ENCODE measurements at places on chromosomes 2 and 18.
A peak's percentile ranks its signal among the peaks of the same experiment; 100 is the strongest.

GRCh38 chr18:70029163-70029562 is 81.5 kb upstream of the CD226 start:
- no peak for DNase-seq

DNA sequence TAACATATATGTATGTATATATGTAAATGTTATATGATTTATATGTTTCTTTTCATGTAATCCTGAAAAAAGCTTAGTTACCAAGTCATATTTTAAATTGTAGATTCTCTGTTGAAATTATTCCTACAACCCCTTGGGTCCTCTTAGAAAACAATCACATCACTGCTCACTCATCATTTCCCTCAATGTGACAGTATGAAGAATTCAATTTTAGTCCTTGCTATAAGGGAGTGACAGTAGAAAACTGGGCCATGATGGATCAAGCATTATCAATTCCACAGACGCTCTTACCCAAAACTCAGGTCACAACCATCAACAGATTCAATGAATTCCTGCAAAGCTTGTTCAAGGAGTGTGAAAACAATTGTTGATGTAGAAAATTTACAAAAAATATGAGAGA is 1389.5 kb upstream of the ACVR2A start:
- no peak for DNase-seq

DNA sequence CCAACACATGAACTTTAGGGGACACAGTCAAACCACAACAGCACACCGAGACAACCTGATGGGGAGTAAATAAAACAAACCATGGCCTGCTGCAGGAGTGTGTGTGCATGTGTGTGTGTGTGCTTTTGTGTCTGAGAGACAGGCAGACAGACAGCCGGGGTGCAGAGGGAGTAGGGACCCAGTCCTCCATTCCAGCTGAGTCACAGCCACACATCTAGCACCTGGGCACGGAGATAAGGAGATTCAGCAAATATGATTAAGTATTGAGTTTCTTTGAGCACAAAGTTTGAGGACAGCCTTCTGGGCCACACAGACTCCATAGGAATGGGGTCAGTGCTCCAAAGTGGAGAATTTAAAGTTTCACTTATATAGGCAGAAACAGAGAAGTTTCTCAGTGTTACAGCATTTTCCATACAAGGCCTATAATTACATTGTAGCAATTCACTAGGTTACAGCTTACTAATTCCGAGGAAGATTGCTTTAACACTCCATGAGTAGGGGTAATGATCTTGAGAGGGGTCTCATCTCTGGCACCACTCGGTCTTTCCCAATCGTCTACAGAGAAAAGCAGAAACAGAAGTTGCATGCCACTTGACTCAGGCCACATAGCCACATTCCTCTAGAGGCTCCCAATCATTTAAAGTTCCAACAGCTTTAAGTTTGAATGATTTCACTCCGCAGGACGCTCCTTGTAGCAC is 30.8 kb upstream of the PRLH start:
- DNase-seq = no peak

- no peak for DNase-seq
Observed at GRCh38 chr2:844715-845114, 105.9 kb upstream of the SNTG2 start.

GRCh38 chr2:41989501-41990180 is 58.2 kb upstream of the PKDCC start:
- no peak for DNase-seq

DNA sequence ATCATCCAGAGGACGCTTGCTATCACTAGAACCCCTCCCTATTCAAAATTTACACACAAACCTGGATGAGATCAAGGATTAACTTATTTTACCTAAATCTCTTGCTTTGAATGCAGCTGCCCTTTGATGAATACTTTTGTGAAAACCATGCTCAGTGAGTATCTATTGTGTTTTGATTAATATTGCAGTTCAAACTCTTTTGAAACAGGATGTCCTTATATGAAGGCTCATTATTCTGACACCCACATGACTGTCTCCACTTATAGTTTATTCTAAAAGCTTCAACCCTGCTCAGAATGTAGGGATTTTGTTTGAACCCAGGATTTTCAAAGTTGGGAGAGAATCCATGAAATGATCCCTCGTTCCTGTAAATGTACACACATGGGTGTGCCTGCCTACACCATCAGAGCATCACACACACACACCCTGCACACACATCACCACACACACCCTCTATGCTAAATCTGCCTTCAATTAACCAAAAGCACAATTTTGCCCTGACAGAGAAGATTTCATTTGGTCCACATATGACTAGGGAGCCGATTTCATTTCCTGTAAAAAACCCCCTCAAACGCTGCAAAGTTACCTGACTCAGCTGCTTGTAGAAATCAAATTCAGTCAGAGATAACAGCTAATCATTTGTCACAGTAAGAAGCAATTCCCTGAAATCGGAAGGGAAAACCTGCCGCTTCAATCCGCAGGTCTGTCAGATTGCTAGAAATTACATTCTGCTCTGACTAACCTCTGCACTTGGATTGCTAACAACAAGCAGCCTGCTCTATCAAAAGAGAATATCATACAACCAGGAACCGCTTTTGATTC is 65.2 kb downstream of the ZEB2 start:
- DNase-seq = no peak

- no peak for DNase-seq
Observed at GRCh38 chr2:12096051-12096787, 349.8 kb downstream of the LPIN1 start.

DNA sequence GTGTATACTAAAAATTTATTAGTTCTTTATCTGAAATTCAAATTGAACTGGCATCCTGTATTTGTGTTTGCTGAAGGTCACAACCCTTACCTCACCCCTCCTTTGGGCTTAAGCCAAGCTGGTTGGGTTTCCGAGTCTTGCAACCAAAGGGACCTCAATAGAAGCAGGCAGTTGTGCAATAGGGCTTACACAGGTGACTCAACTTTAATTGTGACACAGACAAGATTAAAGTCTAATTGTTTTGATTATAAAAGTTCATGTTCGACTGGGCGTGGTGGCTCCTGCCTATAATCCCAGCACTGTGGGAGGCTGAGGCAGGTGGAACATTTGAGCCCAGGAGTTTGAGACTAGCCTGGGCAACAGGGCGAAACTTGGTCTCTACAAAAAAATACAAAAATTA is 71.5 kb downstream of the RAB31 start:
- no peak for DNase-seq

GRCh38 chr2:232521959-232522622 is 1.9 kb downstream of the PRSS56 start:
- peak; percentile 34 for DNase-seq

- no peak for DNase-seq
Observed at GRCh38 chr2:67309281-67309680, 87.9 kb upstream of the ETAA1 start.

DNA sequence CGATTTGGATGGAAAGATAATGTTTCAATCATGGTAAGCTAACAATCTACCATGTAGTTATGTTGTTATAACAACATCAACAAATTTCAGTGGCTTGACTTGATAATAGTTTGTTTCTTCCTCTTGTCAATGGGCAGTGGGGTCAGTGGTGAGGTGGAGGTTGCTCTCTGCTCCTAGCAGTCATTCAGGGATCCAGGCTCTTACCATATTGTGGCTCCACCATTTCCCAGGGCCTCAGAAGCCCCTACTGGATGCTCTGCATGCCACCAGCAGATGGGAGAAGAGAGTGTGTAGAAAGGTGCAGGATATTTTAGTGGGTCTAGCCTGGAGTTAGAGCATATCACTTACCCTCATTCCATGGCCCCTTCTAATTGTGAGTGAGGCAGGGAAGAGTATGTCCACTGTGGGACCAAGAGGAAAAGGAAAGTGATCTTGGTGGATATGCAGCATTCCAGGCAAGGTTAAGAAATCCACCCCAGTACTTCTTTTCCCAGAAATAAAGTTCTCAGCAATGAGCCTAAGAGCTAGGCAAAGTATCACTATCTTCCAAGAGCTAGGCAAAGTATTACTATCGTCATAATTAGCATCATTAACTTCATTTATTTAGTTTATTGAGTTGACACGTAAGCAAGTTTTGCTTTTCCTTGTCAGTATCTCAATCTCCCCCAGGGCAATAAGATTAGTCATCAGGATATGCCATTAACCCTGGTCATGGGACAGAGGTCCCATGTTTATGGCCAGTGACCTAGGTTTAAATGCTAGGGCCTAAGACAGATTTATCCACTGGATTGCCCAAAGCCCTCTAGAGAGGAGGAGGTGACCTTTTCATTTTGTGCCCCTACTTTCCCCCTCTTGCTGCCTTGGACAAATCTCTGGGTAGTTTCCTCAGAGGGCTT is 4.2 kb upstream of the IWS1 start:
- no peak for DNase-seq

- no peak for DNase-seq
Observed at GRCh38 chr2:16093639-16094529, 153.5 kb downstream of the MYCN start.

DNA sequence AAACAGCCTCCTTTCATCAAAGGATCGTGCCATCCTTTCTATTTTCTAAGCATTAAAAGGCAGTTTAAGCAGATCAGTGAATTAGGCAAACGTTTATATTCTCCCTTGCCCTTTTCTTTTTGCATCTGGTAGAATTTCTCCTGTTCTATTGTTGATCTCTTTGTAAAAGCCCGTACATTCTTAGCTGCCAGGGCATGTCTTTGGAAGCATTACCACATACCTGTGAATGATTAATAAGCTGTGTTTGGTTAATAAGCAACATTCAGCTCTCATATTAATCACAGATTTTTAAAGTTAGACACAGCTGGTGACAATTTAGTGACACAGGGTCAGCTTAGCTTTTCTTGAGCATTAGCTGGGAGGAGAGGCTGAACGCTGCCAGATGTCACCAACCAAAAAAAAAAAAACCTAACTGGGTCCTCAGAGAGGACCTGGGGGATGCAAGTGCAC is 33.8 kb upstream of the CYP1B1 start:
- no peak for DNase-seq

- DNase-seq = no peak
Observed at GRCh38 chr2:201882353-201883090, 76.2 kb downstream of the CDK15 start.

- DNase-seq = no peak
Observed at GRCh38 chr2:212936572-212936971, 214.8 kb downstream of the IKZF2 start.

DNA sequence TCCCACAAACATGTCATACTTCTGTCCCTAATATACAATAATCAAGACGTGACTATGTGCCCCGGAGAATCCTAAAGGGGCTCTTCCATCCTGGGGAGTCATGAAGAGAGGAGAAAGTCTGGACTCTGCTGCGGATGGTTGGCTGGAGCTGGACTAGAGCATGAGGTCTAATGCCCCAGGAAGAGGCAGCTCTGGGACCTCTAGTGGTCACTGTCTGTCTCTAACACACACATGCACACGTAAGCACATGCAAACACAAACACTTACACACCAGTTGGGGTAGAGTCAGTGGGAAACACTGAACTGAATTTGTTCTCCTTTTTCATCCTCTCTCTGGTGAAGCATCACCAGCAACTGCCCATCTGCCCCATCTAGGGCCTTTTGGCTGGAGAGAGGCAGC is 271.6 kb downstream of the TDRD15 start:
- no peak for DNase-seq

- DNase-seq = no peak
Observed at GRCh38 chr2:109247812-109248211, 118.8 kb downstream of the SH3RF3 start.

DNA sequence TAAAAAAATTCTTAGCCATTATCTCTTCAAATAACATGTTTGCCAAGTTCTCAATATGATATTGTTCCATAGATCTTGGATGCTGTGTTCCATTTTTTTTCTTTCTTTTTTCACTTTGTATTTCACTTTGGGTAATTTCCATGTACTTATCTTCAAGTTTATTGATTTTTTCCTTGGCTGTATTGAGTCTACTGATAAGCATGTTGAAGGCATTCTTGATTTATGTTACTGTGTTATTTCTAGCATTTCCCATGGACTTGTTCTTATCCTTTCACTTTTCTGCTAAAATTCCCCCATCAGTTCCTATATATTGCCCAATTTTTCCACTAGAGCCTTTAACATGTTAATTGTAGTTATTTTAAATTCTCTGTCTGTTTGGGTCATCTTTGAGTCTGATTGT is 50.8 kb upstream of the CHN1 start:
- DNase-seq = no peak

- no peak for DNase-seq
Observed at GRCh38 chr2:29040552-29040951, 33.8 kb downstream of the PCARE start.

GRCh38 chr18:59272891-59273758 is at the start of gene RAX:
TSS of gene RAX (minus strand) at chr18:59273454. CDS start at chr18:59273206, 248 bp downstream.
- DNase-seq = no peak

DNA sequence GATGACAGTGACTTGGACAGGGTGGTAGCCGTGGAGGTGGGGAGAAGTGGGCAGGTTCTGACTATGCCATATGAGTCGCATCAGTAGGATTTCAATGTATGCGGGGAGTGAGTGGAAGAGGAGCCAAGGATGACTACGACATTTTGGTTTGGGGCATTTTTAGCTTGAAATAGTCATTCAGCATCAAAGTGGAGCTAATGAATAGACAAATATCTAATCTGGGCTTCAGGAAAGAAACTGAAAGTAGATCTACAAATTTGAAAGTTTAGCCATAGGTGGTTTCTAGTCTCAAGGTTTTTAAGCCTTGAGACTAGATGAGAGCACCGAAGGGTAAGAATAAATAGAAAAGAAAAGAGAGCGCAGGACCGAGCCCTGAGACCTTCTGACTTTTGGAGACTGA is 58.3 kb downstream of the FEZ2 start:
- no peak for DNase-seq

GRCh38 chr2:141162314-141162713 is 968.5 kb downstream of the LRP1B start:
- no peak for DNase-seq

GRCh38 chr18:26579941-26580618 is 31.7 kb upstream of the KCTD1 start:
- DNase-seq = no peak

- DNase-seq = no peak
Observed at GRCh38 chr18:77899972-77900754, 650.5 kb downstream of the GALR1 start.

Data from activated naive CD4-positive, alpha-beta T cell (primary cell).